ENCODE measurements at places on chromosomes 5 and 9. TPM values are rescaled to one million over a fixed set of nuclear protein-coding genes. Genes with fewer than 3 reads are reported as not detected.

DNA sequence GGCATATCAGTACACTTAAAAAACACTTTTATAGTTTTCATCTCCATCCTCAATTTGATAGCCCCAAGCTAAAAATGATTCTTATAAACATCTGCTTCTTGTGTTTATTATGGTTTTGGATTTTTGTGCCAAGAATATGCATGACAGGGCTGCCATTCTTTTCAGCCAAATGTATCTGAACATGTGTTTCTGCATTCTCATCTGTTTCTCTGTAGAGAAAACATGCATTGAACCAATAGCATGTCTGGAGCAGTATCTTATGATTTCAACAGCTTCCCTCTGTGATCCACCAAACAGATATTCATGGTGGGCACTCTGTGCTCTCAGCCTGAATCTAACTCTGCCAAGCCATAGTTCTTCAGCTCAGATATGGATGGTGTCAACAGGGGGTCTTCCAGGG is 99.3 kb upstream of the ERCC6L2 start:
- no peak overlapping the region for H3K27ac ChIP-seq
- H3K4me3 ChIP-seq: no peak overlapping the region
- H3K27me3 ChIP-seq: no peaks in the 10 kb centered on the region
- no peaks in the 10 kb centered on the region for H3K4me1 ChIP-seq
- H3K36me3 ChIP-seq: no peaks in the 10 kb centered on the region

PHF24 gene
- not detected for total RNA-seq

CDKN2B-AS1 gene
- 2.2 TPM for total RNA-seq

DNA sequence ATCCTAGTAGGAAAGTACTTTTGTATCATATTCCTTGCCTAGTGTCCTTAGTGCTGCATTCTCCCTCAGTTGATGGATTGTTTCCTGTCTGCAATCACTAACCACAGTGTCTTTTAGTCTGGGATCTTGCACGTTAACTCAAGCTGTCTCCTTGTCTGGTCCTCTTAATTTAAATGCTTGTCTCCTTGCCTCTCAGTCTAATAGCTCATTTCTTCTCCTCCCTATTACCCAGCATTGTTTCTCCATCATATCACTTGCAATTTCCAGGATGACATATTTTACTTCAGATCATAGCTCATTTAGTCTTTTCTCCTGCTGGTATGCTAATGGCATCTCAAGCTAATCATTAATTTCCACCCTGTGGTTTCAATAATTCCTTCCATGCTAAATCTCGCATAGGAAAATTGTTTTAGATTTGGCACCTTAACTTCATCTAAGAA is 2052.0 kb upstream of the C9orf72 start:
- H3K4me3 ChIP-seq: no peak overlapping the region
- no peaks in the 10 kb centered on the region for H3K36me3 ChIP-seq
- no peaks in the 10 kb centered on the region for H3K27me3 ChIP-seq
- no peak overlapping the region for H3K27ac ChIP-seq
- no peak for DNase-seq
- H3K4me1 ChIP-seq: no peaks in the 10 kb centered on the region

DNA sequence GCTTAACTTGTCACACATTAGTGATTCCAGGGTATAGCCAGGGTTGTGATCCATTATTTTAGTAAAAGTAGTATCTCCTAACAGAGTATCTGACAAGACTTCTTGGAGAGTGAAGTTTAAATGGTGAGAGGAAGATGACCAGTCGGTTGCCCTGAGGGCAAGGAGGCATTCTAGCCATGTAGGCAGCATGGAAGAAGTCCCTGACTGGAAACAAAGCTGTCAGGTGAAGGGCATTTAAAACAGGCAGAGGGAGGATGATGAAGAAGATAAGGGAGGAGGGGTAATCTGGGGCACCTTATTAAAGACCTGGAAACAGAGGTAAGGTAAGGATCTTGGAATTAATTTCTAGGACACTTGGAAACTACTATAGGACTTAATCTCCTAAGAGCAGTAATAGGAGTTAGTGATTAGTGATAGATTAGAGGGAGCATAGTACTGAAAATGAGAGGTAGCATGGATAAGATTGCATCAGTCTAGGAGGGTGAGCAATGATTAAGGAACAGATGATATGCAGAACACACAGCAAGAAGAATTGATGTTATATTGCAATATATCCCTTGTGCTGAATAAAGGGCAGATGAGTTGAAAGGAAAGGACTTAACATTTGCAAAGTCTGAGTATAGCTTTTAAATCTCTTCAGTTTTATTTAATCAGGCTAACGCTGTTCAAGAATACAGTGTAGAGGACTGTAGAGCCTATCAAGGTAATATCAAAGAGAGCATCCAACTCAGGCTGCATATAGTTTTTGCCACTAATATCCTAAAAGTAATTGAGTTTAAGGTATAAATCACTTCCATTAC is 9.6 kb downstream of the KIF2A start:
- H3K27ac ChIP-seq: no peak overlapping the region
- DNase-seq: no peak
- H3K36me3 ChIP-seq: no peaks in the 10 kb centered on the region
- peaks cover 98% of the 10 kb centered on the region for H3K4me1 ChIP-seq

PCDH1 gene
- not detected for total RNA-seq

- H3K27me3 ChIP-seq: no peaks in the 10 kb centered on the region
- H3K4me1 ChIP-seq: no peaks in the 10 kb centered on the region
- DNase-seq: no peak
- no peaks in the 10 kb centered on the region for H3K36me3 ChIP-seq
Measured at GRCh38 chr5:174609116-174609515, 115.3 kb upstream of the MSX2 start.

DNA sequence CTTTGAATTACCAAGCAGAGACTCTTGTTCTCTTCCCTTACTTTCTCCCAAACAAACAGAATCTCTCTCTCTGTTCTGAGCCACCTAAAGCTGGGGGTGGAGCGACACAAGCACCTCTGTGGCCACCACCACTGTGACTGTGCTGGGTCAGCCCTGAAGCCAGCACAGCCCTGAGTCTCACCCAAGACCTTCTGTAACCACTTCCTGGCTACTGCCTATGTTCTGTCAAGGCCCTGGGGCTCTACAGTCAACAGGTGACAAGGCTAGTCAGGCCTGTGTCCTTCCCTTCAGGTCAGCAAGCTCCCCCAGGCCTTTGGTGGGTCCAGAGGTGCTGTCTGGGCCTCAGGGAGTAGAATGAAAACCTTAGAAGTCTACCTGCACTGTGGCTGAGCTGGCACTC is 26.1 kb upstream of the SLC28A3 start:
- no peak overlapping the region for H3K27ac ChIP-seq
- no peaks in the 10 kb centered on the region for H3K27me3 ChIP-seq
- no peaks in the 10 kb centered on the region for H3K36me3 ChIP-seq

- H3K27me3 ChIP-seq: no peaks in the 10 kb centered on the region
- no peaks in the 10 kb centered on the region for H3K36me3 ChIP-seq
- DNase-seq: no peak
- no peaks in the 10 kb centered on the region for H3K4me1 ChIP-seq
- no peak overlapping the region for H3K27ac ChIP-seq
- no peak overlapping the region for H3K4me3 ChIP-seq
Measured at GRCh38 chr5:103840600-103840999, 278.0 kb upstream of the NUDT12 start.

GFRA3 gene
- not detected for total RNA-seq

S100Z gene
- total RNA-seq: 1.4 TPM

Data from CD4-positive, alpha-beta memory T cell (primary cell).